ENCODE measurements at places on chromosomes 1 and 21.

DNA sequence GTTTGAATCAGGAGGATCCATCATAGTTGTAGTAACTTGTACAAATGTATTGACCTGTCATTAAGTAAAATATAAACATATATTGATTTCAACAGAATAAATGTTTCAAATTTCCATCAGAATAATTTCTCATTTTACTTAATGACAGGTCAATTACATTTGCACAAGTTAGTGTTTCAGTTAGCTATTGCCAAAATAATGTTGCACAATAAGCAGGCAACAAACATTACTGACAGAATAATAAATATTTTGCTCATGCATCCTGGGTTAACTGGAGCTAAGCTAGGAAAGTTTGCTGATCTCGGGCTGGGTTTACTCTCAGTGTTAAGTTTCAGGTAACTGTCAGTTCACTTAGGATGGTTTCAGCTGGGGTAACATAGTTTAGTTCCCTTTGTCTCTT, 822.4 kb downstream of the KCNT2 start:
- DNase-seq, result no peak

GRCh38 chr1:65963156-65963888, 170.6 kb downstream of the PDE4B start:
- no peak for DNase-seq

GRCh38 chr21:14913638-14914037, 151.2 kb downstream of the NRIP1 start:
- DNase-seq, result no peak

GRCh38 chr1:234975941-234976860, 152.4 kb downstream of the TOMM20 start:
- no peak for DNase-seq

- no peak for DNase-seq
Observed at GRCh38 chr1:18475234-18475905, 5.4 kb upstream of the KLHDC7A start.

All from choroid plexus epithelial cell (primary cell).